Amygdala (tissue), 56 donors: ENCODE measurements at places on chromosomes 16 and 17.

- no peak for DNase-seq
Measured at GRCh38 chr16:50402298-50402895, 33.6 kb upstream of the BRD7 start.

- no peak for DNase-seq
Measured at GRCh38 chr16:21994856-21995465, 6.0 kb downstream of the PDZD9 start.

- no peak for DNase-seq
Measured at GRCh38 chr17:36197387-36197703, 787 bp upstream of the CCL3L1 start.

DNA sequence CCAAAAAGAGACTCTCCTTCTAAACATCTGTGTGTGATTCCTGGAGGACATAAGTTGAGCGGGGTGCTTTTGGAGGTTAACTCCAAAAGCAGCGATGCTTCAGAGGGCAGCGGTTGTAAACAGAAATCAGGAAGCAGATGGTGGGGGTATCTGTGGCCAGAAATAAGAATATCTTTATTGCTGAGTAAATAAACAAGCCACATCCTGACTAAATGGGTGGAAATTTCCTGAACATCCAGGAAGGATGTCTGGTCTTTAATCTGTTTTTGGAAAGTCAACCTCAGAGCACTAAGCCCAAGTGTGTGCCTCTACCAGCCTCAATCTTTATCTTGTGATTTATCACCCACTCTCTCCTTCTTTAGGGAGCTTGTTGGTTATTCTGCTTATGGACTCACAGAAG is 123.3 kb downstream of the CDH13 start:
- no peak for DNase-seq

DNA sequence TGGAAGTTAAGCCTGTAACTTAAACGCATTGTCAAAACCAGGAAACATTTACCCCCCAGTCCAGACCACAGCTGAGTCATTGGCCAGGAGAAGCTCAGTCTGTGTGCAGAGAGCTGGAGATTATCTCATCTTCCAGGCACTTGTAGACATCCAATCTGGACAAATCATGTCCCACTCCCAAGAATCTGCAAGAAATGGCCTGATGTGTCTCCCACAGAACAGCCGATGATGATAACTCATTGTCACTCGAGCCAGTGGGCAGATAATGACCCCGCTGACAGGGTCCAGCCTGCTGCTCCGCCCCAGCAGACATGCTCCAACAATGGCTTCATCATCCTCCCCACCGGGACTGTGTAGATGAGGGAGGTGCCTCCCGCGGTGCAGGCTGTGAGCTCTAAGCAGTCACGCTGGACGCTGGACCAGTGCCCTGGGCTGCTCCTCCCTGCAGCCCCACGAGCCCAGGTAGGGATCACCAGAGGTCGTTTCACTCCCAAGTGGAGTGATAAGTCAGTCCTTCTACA is 322.5 kb downstream of the C16orf95 start:
- no peak for DNase-seq

GRCh38 chr17:58301504-58302150 is 20.9 kb upstream of the MPO start:
- no peak for DNase-seq

DNA sequence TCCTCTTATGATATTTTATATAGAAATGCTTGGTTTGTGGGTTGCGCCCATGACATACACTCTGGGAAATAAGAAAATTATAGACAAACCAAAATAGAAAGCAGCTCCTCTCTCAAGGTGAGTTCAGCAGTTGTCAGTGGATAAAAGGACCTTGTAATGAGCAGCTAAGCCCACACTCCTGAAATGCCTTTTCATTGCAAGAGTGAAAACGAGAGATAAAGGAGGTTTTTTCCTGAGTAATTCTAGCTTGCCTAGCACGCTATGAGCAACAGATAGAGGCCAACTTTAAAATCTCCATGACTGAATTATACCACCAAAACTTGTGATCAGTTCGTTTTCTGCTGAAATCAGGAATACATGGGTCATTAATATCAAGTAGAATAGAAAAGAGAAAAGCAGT is 261.8 kb upstream of the CACNG5 start:
- DNase-seq = no peak

DNA sequence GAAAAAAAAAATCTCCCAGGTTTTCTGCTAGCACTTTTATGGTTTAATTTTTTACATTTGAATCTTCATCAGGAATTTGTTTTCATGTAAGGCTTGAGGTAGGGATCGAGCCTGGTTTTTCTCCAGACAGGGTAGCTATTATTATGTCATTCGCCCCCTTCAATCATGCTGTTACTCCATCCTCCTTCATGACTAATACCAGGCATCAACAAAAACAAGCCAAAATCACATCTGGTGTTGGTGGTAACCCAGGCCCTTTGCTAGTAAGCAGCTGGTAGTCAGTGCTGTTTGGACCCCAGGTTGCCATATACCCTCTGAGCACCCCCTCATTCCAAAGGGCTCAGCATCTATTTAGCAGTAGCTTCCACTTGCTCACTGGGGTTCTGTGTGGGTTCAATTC is 29.5 kb downstream of the DRC3 start:
- no peak for DNase-seq

- DNase-seq = no peak
Measured at GRCh38 chr16:49632795-49633184, 223.1 kb downstream of the ZNF423 start.

DNA sequence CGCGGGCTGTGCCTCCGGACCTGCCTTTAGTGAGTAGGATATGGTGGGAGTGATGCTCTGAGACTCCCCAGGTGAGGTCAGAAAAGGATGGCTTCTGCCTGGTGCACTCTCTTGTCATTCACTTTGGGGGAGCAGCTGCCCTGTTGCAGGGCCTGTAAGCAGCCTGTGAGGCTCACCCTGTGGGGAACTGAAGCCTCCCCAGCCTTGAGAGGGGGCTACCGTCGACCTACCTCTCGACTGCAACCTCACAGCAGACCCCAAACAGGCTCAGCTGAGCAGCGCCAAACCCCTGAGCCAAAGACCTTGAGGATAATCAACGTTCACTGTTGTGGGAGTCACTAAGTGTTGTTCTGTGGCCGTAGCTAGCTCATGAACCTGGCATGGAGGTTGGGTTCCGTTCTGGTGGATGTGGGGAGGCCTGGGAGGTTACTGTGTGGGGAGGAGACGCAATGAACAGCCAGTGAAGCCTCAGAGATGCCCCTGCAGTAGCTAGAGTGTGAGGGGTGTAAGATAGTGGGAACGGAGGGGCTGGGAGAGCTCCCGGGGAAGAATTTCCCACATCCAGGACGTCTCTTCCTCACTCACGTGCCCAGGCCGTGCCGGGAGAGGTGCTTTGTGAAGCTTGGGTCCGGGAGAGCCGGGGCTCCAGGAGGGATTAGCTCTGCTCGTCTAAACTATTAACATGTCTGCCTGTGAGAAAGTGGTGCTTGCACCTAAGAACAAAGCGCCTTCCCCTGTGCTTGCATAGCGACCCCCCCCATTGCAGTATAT is 38.8 kb downstream of the METRNL start:
- DNase-seq = no peak

GRCh38 chr17:27760069-27760885 is 40.1 kb downstream of the NOS2 start:
- peak; percentile 64 for DNase-seq

- no peak for DNase-seq
Measured at GRCh38 chr17:63701456-63701820, 1.5 kb upstream of the LIMD2 start.

GRCh38 chr16:53414381-53414780 is 19.9 kb upstream of the RBL2 start:
- DNase-seq = no peak

DNA sequence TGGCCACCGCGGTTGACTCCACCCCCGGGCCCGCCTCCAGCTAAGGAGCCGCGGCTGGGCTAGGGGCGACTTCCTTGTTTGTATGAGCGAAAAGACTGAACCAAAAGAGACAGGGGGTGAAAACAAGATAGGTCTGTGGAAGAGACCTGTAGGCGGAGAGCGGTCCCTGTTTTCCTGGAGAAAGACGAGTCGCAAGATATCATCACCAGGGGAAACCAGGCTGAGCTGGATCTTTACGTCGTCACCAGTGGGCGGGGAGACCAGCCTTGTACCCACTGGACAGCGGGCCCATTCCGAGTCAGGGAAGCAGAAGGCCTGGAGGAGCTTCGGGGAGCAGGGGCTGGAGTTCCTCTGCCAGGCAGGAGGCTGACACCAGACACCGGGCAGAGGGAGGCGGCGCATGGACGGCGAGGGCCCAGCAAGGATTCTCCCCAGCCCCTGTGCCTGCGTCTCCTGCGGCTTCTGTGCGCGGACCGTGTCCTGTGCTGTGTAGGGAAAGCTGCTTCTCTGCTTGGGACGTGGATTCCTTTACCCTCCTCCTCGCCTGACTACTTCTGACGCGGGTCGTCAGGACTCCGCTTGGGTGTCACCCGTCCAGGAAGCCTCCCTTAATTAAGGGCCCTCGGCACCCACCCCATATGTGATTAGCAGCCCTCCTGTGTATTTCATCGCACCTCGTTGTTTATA is 10.3 kb upstream of the ARL4D start:
- DNase-seq = peak; percentile 86

DNA sequence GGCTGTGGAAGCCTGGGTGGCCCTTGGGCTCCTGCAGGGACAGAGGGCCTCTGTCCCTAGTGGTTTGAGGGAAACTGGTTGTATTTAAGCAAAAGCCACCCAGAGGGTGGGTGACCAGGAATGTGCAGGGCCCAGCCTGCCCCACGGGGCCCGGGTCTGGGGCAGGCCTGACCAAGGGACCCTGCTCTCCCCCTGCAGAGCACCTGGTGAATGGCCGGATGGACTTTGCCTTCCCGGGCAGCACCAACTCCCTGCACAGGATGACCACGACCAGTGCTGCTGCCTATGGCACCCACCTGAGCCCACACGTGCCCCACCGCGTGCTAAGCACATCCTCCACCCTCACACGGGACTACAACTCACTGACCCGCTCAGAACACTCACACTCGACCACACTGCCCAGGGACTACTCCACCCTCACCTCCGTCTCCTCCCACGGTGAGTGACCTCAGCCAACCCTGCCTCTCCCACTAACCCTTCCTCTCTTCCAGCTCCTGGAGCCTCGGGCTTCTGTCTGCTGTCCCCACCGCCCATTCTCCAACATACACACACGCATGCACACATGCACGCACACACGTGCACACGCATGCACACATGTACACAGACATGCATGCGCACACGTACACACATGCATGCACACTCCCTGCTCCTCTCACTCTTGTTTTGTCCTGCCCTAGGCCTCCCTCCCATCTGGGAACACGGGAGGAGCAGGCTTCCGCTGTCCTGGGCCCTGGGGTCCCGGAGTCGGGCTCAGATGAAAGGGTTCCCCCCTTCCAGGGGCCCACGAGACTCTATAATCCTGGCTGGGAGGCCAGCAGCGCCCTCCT is 10.4 kb downstream of the GALK1 start:
- DNase-seq = no peak

DNA sequence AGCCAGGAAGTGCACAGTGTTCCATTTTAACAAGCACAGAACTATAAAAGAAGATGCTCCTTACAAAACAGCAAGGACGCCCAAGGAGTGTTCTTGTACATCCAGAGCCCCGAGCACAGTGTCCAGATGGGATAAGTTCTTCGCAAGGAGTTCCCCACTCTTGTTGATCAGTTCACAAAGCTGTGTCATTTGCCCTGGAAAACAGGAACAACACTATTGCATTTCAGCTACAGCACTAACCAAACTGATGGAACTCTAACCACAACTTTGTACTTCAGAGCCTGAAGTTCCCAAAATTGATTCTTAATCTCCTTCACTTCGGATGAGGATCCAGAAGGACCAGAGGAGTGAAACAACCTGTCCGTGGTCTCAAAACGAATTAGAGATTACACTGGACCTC is 5.1 kb downstream of the COPS3 start:
- DNase-seq = no peak

DNA sequence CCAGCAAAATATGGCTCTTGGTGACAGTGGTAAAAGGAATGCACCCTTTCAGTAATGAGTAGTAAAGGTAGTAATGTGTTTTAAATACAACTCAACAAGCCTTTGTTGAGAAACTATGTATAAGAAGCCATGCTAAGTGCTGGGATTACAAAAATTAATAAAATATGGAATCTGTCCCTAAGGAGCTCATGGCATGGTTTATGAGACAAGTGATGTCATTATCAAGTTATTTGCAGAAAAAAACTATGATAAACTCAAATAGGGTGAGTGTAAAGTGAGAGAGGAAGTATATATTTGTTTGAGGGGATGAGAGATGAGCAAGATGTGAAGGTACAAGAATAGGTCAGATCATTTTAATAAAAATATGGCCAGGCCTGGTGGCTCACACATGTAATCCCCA is 76.9 kb downstream of the NF1 start:
- DNase-seq = no peak

GRCh38 chr17:50050431-50051032 is 5.4 kb upstream of the ITGA3 start:
- DNase-seq = no peak

DNA sequence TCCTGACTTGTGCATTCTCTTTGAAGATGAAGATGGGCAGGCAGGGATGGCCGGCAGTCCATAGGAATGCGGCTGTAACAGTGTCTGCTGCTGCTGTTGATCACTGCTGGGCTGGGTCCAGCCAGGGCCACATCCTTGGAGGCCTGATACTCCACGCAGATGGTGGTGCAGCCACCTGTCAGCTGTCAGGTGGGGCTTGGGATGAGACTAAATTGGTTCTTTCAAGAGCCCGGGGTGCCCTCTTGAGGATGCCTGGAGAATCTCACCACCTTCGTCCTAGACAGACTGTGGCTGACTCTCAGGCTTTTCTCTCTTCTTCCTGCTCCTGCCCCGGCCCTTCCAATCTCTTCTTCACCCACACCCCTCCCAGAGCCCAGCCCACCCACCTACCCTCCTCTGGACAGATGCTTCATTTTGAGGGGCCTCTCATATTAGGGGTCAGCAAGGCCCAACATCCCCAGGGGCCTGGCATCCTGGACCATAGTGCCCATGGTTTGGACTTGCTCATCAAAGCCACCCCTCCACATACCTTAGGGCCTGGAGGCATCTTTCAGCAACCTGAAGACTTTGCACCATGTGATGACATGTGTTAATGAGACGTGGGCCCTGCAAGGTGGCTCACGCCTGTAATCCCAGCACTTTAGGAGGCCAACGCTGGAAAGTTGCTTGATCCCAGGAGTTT is 19.1 kb downstream of the OSBPL7 start:
- peak; percentile 12 for DNase-seq

GRCh38 chr16:4692460-4693295 is 684 bp upstream of the NUDT16L1 start:
- DNase-seq = no peak

- no peak for DNase-seq
Measured at GRCh38 chr17:30924341-30924740, 2.6 kb downstream of the ADAP2 start.

- no peak for DNase-seq
Measured at GRCh38 chr16:15976929-15977637, 27.7 kb downstream of the ABCC1 start.

GRCh38 chr17:27624539-27624938 is 6.4 kb upstream of the LGALS9 start:
- no peak for DNase-seq

DNA sequence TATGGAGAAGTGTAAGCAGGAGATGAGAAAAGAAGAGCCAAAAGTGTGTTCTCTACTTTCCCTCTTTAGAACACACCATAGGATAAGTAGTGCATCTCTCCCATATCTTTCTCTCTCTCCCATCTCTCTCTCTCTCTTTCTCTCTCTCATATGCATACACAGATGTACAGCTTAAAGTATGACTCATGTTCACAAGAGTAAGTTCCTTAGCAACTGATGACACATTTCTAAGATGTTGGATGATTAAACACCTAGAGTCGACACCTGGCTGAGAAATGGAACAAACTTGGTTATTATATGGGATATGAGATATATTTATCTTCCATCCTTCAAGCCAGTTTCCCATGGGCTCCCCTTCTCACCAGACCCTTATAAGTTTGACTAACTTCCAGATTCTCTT is 113.5 kb downstream of the TMEM132E start:
- DNase-seq = no peak

GRCh38 chr17:42180411-42180921 is 476 bp downstream of the KCNH4 start:
- DNase-seq = no peak
